ENCODE measurements at places on chromosomes 2 and 18.

DNA sequence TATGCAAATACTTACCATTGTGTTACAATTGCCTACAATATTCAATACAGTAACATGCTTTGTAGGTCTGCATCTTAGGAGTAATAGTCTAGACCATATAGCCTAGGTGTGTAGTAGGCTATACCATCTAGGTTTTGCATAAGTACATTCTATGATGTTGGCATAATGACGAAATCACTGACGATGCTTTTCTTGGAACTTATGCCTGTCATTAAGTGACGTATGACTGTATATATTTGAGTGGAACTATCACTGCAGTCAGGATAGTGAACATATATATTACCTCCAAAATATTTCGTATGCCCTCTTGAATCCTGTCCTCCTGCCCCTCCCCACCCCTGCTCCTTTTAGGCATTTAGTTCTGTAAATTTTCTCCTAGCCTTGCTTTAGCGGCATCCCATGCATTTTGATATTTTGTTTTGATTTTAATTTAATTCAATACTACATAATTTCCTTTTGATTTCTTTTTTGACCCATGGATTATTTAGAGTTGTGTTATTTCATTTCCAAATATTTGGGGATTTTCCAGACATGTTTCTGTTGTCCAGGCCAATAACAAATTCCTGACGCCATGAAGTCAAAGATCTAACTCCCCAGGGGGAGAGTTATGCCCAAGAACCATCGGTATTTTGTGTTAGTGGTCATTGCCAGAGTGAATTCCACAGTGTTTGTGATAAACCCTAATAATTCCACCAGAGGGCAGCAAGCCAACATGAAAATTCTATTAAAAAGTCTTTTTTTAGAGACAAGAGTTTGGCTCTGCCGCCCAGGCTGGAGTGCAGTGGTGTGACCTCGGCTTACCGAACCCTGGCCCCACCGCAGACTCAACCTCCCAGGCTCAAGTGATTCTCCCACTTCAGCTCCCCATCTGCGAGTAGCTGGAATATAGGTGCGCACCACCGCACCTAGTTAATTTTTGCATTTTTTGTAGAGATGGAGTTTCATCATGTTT is 24.2 kb upstream of the CASP8 start:
- DNase-seq, result peak; percentile 80

GRCh38 chr2:237178396-237178795 is 92.7 kb downstream of the COPS8 start:
- peak; percentile 93 for DNase-seq

DNA sequence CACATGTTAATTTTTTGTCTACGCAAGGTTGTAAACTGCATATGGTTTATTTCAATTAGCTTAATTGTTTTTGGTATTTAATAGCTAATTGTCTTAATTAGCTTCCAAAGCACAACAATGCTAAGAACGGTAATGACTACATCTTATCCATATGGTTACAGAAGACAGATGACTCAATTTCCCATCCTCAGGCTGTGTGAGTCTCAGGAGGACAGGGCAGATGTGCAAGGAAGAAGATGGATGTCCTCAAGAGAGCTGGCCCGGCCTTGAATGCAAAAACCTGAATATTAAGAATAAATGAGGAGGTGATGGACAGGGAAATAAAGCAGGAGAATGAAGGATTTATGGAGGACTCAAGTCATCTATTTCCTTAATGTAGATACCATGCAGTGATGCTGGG is 31.4 kb downstream of the SLC4A3 start:
- DNase-seq, result no peak

DNA sequence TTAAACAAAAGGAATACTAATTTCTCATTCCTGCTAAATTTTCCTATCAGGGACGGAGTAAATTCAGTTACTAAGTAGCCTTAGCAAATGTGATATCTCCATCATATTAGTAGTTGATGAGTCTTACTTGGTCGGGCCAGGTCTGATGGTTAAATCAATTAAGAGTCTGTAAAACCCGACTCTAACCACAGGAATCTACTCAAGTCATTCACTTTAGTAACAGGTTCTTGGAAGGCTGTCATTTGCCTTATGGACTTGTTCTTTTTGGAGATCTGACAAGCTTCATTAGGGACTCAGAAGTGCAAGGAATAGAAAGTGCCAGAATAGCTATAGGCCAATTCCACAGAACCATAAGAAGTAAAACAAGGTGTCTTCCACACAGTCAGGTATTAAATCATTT is 119.0 kb downstream of the GCA start:
- no peak for DNase-seq

GRCh38 chr2:86498468-86499260 is 57.5 kb downstream of the KDM3A start:
- no peak for DNase-seq

DNA sequence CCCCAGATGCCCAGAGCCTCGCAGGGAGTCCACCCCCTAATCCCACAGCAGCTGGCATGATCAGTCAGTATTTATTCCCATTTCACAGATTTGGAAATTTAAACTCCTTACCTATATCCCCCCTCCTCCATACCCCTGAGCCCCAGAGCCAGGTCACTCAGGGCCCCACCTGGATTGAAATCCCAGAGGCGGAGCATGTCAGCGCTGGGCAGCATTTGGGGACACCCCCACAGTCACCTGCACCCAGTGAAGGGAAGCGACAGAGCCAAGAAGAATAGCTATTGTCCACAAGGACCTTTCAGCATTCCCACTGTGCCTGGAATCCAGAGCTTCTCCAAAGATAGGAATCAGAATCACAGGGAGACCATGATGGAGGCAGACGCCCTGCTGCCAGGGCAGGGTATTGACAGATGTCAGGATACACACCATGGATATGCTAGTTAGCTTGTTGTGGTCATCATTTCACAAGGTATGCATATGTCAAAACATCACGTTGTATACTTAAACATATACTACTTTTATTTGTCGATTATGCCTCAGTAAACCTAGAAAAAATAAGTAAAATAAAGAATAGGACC is 968 bp upstream of the ASTL start:
- DNase-seq, result no peak

- DNase-seq, result no peak
Observed at GRCh38 chr2:52135235-52135634, 1103.3 kb upstream of the NRXN1 start.

- DNase-seq, result no peak
Observed at GRCh38 chr2:63192169-63192888, 141.7 kb downstream of the OTX1 start.

DNA sequence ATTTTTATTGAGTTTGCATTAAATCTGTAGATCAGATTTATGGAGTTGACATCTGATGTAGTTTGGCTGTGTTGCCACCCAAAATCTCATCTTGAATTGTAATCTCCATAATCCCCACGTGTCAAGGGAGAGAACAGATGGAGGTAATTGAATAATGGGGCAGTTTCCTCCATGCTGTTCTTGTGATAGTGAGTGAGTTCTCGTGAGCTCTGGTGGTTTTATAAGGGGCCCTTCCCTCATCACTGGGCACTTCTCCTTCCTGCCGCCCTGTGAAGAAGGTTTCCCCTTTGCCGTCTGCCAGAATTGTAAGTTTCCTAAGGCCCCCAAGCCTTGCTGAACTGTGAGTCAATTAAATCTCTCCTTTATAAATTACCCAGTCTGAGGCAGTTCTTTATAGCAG is 32.2 kb downstream of the ZC3H15 start:
- no peak for DNase-seq

DNA sequence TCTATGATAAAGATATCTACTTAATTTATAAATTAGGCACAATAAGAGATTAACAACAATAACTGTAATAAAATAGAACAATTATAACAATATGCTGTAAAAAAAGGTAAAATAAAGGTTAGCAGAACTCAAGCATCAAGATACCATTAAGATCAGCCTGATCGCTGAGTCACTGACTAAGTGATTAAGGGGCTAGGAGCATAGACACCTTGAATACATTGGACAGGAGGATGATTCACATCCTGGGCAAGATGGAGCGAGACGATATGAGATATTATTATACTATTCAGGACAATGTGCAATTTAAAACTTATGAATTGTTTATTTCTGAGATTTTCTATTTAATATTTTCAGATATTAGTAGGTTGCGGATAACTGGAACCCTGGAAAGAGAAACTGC is 1277.8 kb upstream of the ZEB2 start:
- DNase-seq, result no peak

DNA sequence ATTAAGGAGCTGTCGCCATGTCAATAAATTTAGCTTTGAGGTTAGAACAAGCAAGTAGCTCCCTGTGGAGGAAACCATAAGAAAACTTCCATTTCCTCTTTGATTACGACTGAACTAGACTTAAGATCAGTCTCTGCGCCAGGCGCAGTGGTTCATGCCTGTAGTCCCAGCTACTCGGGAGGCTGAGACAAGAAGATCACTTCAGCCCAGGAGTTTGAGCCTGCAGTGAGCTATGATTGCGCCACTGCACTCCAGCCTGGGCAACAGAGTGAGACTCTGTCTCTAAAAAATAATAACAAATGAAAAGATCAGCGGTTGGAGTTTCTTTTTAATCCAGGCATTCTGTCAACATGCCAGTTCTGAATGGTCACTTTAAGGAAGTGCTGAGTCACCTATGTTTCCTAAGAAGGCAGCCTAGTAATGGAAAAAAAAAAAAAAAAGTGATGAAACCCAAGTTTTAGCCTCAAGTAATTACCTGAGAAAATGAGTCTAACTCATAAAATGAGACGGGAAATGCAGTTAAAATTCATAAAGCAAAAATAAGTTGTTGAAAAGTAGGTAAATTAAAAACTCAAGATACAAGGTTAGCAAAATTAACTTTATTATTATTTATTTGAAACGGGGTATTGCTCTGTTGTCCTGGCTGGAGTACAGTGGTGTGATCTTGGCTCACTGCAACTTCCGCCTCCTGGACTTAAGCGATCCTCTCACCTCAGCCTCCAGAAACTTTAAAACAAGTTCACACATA is 10.2 kb downstream of the C18orf32 start:
- peak; percentile 61 for DNase-seq

- DNase-seq, result no peak
Observed at GRCh38 chr18:11495441-11495840, 114.0 kb upstream of the SLC35G4 start.

GRCh38 chr18:5726011-5726410 is 169.3 kb downstream of the TMEM200C start:
- no peak for DNase-seq

DNA sequence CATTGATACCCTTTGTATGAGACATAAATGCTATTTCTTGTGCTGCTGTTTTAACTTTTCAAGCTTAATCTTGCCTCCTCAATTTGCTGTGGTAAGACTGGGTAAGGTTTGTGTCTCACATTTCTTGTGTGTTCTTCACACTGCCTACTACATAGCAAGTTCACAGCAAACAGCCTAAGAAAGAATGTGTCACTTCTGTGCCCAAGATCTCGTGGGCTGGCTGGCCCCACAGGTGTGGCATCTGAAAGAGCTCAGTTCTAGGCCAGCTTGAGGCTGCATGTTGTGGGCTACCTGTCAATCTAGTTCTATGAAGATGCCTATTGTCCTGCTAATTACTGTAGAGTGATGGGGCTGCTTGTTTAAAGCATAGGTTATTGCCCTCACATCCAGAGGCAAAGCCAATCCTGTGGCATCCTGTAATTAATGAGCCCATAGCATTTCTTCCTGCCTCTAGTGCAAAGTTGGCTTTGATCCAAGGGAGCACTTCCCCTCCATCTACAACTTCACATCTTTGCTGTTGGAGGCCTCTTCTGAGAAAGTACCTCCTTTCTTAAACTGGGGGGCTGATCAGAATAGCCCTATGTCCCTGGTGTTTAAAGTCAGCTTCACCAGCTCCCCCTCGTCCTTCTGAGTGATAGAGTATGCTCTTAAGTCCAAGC is 40.9 kb upstream of the ASPRV1 start:
- no peak for DNase-seq

DNA sequence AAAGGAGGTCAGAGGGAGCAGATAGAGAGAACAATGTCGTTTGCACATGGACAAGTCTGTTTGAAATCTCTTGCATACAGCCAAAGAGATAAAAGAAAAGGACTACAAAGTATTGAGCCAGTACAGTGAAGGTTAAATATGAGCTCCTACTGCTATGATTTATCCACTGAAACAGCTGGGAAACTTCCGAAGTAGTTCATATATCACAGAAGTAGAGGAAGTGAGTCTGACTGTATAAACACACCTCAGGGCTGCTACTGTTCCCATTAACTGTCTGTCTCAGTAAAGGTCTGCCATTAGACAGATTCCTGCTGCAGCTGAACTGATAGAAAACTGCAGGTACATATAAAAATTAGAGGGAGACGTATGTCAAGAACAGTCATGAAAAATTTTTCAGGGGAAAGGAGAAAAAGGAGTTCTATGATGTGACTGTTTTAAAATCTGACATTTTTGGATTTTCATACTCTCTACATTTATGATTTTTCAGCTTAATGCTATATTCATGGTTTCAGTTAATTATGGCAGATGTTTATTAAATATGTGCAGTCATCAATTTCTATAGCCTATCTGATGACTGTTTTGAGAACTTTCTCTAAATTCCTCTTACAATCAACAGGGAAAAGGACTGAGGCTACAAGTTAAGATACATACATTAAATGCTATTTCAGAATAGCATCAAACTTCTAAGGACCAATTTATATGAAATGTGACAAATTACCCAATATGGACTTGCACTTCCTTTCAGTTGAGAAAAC is 364.7 kb downstream of the ERBB4 start:
- peak; percentile 8 for DNase-seq

GRCh38 chr18:8329186-8329771 is 280.0 kb upstream of the RAB12 start:
- peak; percentile 67 for DNase-seq

- peak; percentile 59 for DNase-seq
Observed at GRCh38 chr2:237488901-237489860, 2.1 kb downstream of the MLPH start.

DNA sequence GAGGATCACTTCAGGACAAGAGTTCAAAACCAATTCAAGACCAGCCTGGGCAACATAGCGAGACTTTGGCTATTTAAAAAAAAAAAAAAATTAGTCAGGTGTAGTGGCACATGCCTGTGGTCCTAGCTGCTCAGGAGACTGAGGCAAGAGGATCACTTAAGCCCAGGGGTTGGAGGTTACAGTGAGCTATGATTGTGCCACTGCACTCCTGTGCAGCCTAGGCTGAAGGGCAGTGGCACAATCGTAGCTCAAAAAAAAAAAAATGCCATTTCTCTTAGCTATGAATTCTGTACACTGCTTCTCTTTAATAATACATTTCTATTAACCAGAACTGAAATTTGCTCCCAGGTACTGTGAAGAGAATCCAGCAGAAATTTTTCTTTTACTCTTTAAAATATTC is 202.8 kb downstream of the DYM start:
- no peak for DNase-seq

DNA sequence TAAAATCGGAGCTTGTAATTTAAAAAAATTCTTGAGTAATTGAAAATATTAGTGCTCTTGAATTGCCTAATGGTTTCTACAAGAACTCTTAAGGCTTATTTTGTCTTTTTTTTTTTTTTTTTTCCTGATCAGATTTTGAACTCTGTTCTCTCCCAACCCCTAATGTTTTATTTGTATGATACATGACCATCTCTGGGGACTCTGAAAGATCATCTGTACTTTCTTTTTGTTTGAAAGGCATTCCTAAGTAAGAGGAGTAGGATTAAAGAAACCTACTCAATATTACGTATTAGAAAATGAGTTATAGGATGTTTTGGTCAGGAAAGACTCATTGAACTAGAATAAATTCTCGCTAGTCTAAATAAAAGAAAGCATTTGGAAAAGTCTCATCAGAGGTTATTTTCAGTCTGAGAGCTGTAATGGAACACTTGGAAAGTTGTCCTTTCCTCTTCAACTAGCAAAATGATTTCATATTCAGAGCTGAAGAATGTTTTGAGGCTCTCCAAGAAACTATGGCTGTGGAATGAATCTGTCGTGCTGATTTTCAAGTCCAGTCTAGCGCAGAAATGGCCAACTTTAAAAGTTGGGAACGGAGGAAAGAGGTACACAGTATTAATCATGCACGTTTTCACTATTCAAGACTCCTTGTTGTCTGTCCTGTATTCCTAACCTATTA is 182.7 kb downstream of the PRPF40A start:
- DNase-seq, result no peak
